ENCODE measurements at places on chromosomes 11 and 22. TPM values are rescaled to one million over a fixed set of nuclear protein-coding genes. Genes with fewer than 3 reads are reported as not detected.
A peak's percentile ranks its signal among the peaks of the same experiment; 100 is the strongest.

DNA sequence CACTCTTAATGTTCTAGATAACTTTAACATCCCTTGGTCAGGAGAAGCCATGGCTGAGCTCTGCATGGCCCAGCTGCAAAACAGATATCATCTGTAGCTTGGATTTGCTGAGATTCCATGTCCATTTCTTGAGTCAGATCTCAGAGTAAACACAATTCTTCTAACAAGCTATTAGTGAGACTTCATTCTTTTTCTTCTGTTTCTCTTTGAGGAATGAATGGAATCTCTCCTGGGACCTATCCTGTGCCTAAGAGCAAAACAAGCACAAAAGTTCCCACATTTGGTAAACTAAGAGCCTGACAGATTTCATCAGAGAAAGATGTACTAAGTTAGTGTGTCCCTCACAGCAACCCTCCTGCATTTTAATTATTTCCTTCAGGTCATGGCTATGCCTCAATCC, 142.8 kb downstream of the MAML2 start:
- no peaks in the 10 kb centered on the region for H3K27me3 ChIP-seq
- no peaks in the 10 kb centered on the region for H3K36me3 ChIP-seq
- peak overlapping the region; percentile 22 for H3K27ac ChIP-seq
- DNase-seq: no peak
- no peaks in the 10 kb centered on the region for H3K4me1 ChIP-seq

Gene KCNK4
- not detected for total RNA-seq

- no peaks in the 10 kb centered on the region for H3K4me1 ChIP-seq
- H3K27me3 ChIP-seq: no peaks in the 10 kb centered on the region
- H3K4me3 ChIP-seq: no peak overlapping the region
- DNase-seq: peak; percentile 50
- H3K36me3 ChIP-seq: no peaks in the 10 kb centered on the region
Measured at GRCh38 chr11:122796128-122796717, 42.1 kb upstream of the CRTAM start.

Gene PKP3
- total RNA-seq: 0.25 TPM

GRCh38 chr11:29333993-29334775, 682.6 kb downstream of the KCNA4 start:
- no peaks in the 10 kb centered on the region for H3K36me3 ChIP-seq
- H3K4me3 ChIP-seq: no peak overlapping the region
- DNase-seq: no peak
- H3K27ac ChIP-seq: no peak overlapping the region
- H3K4me1 ChIP-seq: peaks cover 5% of the 10 kb centered on the region
- no peaks in the 10 kb centered on the region for H3K27me3 ChIP-seq

Gene PGA5
- total RNA-seq: 1.7 TPM

GRCh38 chr11:72625691-72626413, 48.4 kb downstream of the PDE2A start:
- peaks cover 11% of the 10 kb centered on the region for H3K4me1 ChIP-seq
- H3K4me3 ChIP-seq: no peak overlapping the region
- H3K27ac ChIP-seq: peak overlapping the region; percentile 79
- H3K36me3 ChIP-seq: no peaks in the 10 kb centered on the region
- H3K27me3 ChIP-seq: no peaks in the 10 kb centered on the region

Gene LRRC4C
- total RNA-seq: 0.93 TPM

- peaks cover 3% of the 10 kb centered on the region for H3K4me1 ChIP-seq
- no peaks in the 10 kb centered on the region for H3K36me3 ChIP-seq
- H3K4me3 ChIP-seq: no peak overlapping the region
- DNase-seq: no peak
- H3K27me3 ChIP-seq: no peaks in the 10 kb centered on the region
Measured at GRCh38 chr22:25409240-25409639, 155.2 kb upstream of the GRK3 start.

Gene APLNR
- total RNA-seq: 3.2 TPM

Gene PRG3
- not detected for total RNA-seq

Gene KRTAP5-9
- not detected for total RNA-seq

DNA sequence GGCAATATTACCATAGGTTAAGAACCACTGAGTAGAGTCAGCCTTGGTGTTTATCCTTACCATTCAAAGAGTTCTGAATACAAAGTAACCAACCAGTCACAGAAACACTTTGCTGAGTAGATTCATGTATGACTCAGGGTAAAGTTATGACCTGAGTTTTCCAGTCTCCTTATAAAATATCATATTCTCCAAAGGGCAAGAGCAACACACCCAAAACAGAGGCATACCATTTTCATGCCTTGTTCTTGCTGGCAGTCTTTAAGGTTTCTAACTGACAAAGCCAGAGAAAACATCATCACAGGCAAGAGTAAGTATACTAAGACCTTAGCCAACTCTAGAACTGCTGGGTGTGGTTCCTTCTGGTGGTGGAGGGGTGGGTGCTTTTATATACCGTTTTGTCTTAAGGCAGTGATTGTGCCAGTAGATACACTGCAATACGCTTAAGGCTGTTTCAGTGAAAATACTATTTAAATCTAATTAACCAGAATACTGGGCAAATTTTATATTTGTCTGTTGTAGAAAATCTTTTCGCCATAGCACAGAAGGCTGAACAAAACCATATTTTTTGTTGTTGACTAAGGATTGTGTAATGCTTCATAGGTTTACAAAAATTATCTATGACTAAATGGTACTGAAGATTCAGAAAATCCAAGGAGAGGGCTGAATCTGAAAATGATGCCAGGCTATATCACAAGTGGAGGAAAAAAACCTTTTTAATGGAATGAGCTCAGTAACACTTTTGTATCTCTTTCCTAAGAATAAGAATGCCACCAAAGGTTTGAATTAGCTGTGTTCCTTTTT, 3.0 kb downstream of the ATL3 start:
- H3K4me1 ChIP-seq: peaks cover 11% of the 10 kb centered on the region
- no peaks in the 10 kb centered on the region for H3K27me3 ChIP-seq
- DNase-seq: no peak
- peaks cover 2% of the 10 kb centered on the region for H3K36me3 ChIP-seq
- H3K27ac ChIP-seq: no peak overlapping the region
- no peak overlapping the region for H3K4me3 ChIP-seq

DNA sequence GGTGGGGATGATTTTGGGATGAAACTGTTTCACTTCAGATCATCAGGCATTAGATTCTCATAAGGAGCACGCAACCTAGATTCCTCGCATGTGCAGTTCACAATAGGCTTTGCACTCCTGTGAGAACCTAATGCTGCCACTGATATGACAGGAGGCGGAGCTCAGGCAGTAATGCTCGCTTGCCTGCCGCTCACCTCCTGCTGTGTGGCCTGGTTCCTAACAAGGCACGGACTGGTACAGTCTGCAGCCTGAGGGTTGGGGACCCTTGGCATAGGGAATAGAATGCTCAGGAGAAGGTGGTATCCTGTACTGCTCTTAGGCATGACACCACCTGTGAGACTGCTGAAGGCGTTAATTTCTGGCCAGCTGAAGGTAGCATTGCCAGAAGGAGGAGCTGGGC, 47.0 kb downstream of the STIM1 start:
- H3K27ac ChIP-seq: no peak overlapping the region
- H3K4me3 ChIP-seq: no peak overlapping the region
- no peak for DNase-seq
- peaks cover 23% of the 10 kb centered on the region for H3K4me1 ChIP-seq
- H3K27me3 ChIP-seq: no peaks in the 10 kb centered on the region

DNA sequence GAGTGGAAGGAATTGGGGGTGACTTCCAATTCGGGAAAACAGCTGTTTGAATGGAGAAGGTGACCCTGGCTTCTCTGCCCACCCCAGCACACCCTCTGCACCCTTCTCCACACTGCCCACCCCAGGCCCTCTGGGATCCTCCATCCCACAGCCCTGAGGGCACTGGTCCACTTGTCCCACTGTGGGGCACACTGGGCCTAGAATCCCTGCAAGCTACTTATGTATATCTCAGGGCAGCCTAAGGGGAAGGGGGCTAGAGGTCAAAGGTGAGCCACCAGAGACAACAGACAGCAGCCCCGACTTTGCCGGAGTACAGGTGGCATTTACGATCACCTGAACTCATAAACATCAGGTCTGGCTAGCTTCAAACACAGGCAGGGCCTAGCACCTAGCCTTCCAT, 673 bp upstream of the SCUBE2 start:
- peaks cover 5% of the 10 kb centered on the region for H3K4me1 ChIP-seq
- no peak overlapping the region for H3K4me3 ChIP-seq
- H3K27ac ChIP-seq: no peak overlapping the region
- no peaks in the 10 kb centered on the region for H3K36me3 ChIP-seq
- DNase-seq: no peak
- peaks cover 2% of the 10 kb centered on the region for H3K27me3 ChIP-seq

GRCh38 chr11:128472128-128473089, 114.9 kb downstream of the ETS1 start:
- H3K36me3 ChIP-seq: no peaks in the 10 kb centered on the region
- H3K4me1 ChIP-seq: peaks cover 2% of the 10 kb centered on the region
- H3K27me3 ChIP-seq: no peaks in the 10 kb centered on the region
- no peak for DNase-seq

Gene TYR
- not detected for total RNA-seq

DNA sequence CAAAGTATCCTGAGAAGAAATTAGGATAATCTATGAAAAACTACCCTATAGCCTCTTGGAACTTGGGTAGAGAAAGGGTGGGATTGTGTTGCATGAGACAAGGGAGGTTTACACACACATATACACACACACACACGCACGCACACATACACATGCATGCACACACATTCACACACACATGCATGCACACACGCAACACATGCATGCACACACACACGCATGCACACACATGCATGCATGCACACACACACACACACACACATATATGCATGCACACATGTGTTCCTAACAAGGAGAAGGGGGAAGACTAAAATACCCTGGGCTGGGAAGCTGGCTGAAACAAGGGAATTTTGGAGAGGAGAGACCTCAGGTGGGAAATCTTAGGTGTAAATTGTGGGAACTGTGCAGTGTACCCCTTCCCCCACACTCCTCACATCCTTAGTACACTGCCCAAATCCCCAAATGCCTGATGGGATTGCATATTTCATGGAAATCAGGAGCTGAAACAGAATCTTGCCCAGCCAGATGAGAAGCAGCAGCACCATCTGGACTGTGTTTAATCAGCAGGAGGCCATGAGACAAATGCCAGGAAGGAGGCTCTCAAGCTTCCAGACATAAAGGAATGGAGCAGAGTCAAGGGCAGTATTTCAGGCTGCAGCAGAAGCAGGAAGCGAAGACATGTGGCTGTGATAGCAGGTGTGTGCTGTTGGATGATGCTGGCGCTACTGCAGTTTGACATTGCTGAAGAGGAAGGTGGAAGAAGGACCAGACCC, 14.6 kb upstream of the POLD3 start:
- H3K27ac ChIP-seq: no peak overlapping the region
- H3K36me3 ChIP-seq: no peaks in the 10 kb centered on the region
- no peaks in the 10 kb centered on the region for H3K4me1 ChIP-seq
- no peaks in the 10 kb centered on the region for H3K27me3 ChIP-seq

- no peaks in the 10 kb centered on the region for H3K4me1 ChIP-seq
- no peak overlapping the region for H3K4me3 ChIP-seq
- H3K27ac ChIP-seq: no peak overlapping the region
Measured at GRCh38 chr11:129412494-129412893, 36.8 kb downstream of the BARX2 start.

DNA sequence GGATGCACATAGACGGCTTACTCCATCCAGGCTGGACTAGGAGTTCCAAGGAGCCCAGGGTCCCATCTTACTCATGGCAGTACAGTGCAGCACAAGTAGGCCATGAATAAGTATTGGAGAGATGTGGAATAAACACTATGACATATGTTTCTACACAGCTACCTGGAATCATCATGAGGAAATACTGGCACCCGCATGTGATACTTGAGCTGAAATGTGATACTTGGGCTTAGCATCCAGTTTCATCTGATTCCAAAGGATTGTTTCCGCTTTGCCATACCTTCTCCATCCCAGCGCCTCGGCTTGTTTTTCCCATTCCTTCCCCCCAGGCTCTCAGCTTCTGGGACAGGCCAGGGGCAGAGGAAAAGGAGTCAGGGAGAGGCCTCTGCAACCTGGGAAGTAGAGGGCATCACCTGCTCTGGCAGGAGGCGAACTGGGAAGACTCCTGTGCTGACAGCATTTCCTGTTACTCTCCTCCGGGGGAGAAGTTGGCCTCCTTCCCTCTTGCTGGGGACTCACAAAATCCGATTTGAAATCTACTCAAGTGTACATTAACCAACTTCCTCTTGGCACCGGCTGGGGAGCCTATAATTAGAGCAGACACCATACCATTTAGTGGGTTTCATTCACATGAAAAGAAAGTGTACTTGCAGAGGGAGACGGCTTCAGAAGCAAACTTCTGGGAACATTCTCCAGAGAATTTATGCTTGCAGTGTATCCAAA, 187.8 kb downstream of the MIAT start:
- DNase-seq: no peak
- no peaks in the 10 kb centered on the region for H3K27me3 ChIP-seq
- no peak overlapping the region for H3K27ac ChIP-seq
- H3K4me1 ChIP-seq: no peaks in the 10 kb centered on the region
- no peaks in the 10 kb centered on the region for H3K36me3 ChIP-seq

Gene CARNS1
- 0.08 TPM for total RNA-seq

DNA sequence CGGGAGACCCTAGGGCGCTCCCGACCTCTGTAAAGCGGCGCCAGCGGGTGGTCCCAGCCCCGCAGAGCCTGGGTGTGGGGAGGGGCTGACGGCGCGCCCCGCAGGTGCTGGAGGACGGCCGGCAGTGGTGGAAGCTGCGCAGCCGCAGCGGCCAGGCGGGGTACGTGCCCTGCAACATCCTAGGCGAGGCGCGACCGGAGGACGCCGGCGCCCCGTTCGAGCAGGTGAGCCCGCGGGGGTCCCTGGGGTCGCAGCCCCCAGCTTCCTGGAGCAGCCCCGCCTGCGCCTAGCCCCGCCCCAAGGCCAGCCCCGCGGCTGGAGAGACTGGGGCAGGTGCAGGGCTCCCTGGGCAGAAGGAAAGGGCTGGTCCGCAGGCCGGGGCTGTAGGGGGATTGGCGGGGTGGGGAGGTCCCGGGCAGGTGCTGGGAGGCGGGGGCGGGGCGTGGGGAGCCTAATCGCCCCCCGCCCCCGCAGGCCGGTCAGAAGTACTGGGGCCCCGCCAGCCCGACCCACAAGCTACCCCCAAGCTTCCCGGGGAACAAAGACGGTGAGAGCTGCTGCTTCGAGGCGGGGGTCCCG, 19.7 kb downstream of the EPS8L2 start:
- no peak overlapping the region for H3K4me3 ChIP-seq
- H3K4me1 ChIP-seq: peaks cover 6% of the 10 kb centered on the region

GRCh38 chr11:21911061-21911460, 281.8 kb upstream of the ANO5 start:
- H3K36me3 ChIP-seq: no peaks in the 10 kb centered on the region
- no peaks in the 10 kb centered on the region for H3K27me3 ChIP-seq

Gene CDC42BPG
- total RNA-seq: 0.75 TPM

GRCh38 chr11:77213589-77214428, 85.8 kb downstream of the MYO7A start:
- no peak overlapping the region for H3K4me3 ChIP-seq
- no peaks in the 10 kb centered on the region for H3K27me3 ChIP-seq
- DNase-seq: peak; percentile 23
- no peaks in the 10 kb centered on the region for H3K4me1 ChIP-seq

Gene NOL12
- total RNA-seq: 16.5 TPM

Gene TTC36
- 32.7 TPM for total RNA-seq

GRCh38 chr11:27159335-27159679, 118.7 kb downstream of the BBOX1 start:
- no peaks in the 10 kb centered on the region for H3K4me1 ChIP-seq
- H3K27me3 ChIP-seq: no peaks in the 10 kb centered on the region
- H3K27ac ChIP-seq: no peak overlapping the region
- no peak for DNase-seq

- no peak for DNase-seq
- H3K27me3 ChIP-seq: no peaks in the 10 kb centered on the region
- no peaks in the 10 kb centered on the region for H3K36me3 ChIP-seq
- no peak overlapping the region for H3K4me3 ChIP-seq
Measured at GRCh38 chr11:60168306-60168705, 14.6 kb downstream of the MS4A6A start.

- H3K4me1 ChIP-seq: no peaks in the 10 kb centered on the region
- DNase-seq: no peak
- no peak overlapping the region for H3K4me3 ChIP-seq
- H3K27me3 ChIP-seq: no peaks in the 10 kb centered on the region
Measured at GRCh38 chr11:28874706-28875105, 766.5 kb downstream of the METTL15 start.
